ENCODE measurements at places on chromosomes 12 and 14.

DNA sequence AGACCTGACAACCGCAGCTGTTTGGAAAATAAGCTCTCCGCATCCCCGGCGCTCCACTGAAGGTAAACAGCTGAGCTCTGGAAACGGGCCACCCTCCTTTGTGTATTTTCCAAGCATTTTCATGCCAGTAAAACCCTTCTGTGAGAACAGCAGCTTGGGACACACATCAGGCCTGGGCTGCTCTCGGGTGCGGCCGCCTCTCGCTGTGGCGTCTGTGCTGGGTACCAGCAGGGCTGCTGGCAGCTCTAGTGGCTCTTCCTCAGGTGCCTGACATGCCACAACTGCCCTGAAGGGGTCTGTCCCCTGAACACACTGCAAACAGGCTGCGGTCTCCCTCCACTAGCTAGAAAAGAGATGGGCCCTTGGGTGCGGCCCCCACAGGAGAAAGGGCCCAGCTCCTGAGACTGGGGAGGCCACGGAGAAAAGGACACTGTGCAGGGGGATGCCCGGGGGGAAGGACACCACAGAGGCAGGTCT, 96.3 kb downstream of the ITPK1 start:
- no peak for DNase-seq

- DNase-seq: no peak
Measured at GRCh38 chr12:108896336-108896735, 16.4 kb downstream of the DAO start.

GRCh38 chr12:11015775-11016430, 6.5 kb downstream of the TAS2R19 start:
- no peak for DNase-seq

GRCh38 chr12:75852956-75853355, 178.6 kb downstream of the PHLDA1 start:
- DNase-seq: no peak

GRCh38 chr12:96436366-96437170, 36.3 kb upstream of the CDK17 start:
- no peak for DNase-seq

DNA sequence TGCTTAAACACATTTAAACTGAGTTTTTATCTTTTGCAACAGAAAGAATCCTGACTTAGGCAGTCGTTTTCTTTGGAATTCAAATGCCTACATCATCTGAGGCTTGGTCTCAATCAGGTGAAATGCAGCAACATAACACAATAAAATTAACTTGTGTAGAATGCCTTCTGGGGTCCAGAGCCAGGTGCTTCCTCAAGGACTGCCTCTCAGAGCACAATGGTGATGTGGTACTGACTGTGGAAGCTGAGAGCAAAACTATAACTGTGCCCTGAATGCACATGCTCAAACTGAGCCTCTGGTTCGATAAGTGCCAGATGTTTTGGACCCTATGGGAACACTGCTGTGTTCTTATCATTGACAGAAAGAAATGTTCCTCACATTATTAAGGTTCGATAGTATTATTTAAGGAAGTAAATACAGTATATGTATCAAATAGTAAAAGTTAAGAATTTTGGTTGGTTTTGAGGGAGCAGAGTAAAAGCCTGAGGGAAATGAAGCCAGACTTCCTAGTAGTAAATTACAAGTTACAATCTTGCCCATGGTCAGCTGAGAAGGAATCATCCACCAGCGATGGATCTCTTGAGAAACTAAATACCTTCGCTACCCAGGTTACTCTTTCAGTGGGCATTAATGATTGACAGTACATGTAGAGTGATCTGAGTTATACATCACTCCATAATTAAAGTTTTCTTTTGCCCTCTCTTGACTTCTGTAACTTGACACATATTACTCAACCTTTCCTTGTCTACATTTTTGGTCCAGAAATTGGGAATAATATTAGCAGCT, 122.9 kb upstream of the ATP2B1 start:
- no peak for DNase-seq

- DNase-seq: no peak
Measured at GRCh38 chr12:107196681-107197080, 103.3 kb upstream of the CRY1 start.

DNA sequence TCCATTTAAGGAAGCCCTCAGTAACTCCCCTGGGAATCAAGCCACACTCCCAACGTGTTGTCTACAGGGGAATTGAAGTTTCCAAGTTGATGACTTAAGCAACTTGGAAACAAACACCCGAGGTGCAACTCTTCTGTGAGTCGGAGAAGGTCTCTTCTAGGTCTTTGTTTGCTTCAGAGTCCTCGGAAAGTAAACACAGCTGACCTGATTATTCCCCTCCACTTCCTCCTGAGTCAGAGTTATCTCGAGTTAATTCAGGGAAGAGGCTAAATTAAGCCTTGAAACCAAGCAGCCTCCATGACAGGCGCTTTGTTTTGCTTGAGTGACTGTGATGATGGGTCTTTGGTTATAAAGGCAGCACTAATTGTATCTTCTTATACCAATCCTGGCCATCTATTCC, 41.8 kb downstream of the TUNAR start:
- no peak for DNase-seq

GRCh38 chr12:116881325-116881876, at the start of gene HRK:
HRK (minus strand) TSS chr12:116881441; CDS start chr12:116881307, 134 bp downstream.
- DNase-seq: no peak

GRCh38 chr14:23185063-23185462, 1.6 kb upstream of the SLC7A8 start:
- no peak for DNase-seq

GRCh38 chr14:52044791-52045522, 23.9 kb downstream of the NID2 start:
- no peak for DNase-seq

DNA sequence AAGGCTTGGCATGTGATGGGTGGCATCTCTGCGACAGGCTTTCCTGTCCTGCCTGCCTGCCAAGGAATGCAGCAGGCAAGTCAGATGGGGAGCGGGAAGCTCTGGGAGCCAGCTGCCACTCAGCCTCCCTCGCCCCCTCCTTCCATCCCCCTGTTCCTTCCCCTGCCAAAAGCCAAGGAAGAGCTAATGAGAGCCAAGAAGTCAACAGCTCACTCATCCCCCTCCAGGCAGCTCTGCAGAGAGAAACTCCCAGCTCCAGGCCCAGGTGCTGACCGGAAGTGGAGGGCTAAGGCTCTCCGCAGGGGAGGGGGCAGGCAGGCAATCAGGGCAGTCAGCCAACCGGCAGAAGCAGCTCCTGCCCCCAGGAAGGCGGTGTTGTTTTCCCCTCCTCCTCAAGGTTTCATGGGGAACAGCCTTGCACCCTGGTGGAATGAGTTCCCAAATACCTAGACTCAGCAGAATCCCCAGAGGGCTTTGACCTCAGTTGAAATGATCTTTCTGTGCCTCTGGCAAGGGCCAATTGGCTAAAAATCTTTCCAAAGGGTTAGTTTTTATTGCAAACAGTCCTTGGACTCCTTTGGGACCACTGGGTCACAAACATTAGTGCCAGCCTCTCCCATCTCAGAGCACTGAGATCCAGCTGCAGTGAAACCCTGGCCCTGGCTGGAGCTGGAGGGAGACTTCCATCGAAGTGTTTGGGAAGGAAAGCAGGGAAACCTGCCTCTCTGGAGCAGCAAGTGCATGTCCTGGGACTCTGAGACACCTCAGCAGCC, 349.1 kb downstream of the DPF3 start:
- no peak for DNase-seq

DNA sequence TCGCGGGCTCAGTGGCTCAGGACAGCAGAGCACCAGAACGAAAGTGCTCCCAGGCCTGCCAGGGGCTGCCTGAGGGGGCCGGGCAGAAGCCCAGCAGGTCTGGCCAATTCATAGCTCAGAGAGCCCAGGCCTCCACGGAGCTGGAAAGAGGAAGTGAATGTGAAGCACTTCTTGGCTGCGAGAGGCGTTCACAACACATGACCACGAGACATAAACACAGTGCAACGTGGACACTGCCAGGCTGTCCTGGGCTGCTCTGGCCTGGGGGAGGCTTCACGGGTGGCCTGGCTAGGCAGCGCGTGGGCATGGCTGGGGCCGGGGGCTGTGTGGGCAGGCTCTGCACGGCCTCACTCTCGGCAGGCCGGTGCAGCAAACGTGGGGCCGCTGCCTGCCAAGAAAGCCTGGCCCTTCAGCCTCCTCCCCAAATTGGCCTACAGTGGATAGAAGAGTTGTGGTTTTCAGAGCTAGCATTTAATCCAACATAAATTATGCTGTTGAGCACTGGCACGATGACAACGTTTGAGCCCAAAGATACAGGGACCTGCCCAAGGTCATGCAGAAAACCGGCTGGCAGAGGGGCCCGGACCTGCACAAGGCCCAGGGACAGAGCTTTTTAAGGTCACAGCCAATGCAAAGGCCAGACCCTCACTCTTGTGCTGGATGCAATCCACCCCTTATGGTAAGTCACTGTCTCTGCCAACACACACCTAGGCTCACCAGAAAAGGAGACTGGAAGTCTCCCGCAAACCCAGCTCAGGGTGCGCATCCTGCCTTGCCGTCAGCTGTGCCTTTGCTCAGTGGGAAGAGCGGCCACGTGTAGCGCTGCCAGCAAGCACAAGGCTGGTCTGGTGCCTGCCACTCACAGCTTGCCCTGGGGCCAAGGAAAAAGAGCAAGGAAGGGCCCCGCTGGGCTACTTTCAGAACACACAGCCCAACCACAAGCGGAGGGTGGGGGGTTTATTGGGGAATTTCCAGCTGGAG, 8.6 kb downstream of the SLC25A29 start:
- DNase-seq: no peak

DNA sequence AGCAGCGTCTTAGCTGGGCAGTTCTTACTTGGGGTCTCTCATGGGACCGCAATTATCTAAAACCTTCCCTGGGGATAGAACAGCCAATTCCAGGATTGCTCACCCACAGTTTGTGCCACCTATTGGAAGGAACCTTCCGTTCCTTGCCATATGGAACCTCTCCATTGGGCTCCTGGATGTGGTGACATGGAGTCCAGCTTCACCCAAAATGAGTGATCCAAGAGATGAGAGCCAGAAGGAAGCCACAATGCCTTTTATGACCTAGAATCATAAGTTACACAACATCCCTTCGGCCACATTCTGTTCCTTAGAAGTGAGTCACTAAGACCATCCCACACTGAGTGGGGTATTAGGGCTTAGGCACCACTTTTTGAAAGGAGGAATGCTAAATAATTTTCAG, 164.4 kb downstream of the FBXL14 start:
- DNase-seq: no peak

DNA sequence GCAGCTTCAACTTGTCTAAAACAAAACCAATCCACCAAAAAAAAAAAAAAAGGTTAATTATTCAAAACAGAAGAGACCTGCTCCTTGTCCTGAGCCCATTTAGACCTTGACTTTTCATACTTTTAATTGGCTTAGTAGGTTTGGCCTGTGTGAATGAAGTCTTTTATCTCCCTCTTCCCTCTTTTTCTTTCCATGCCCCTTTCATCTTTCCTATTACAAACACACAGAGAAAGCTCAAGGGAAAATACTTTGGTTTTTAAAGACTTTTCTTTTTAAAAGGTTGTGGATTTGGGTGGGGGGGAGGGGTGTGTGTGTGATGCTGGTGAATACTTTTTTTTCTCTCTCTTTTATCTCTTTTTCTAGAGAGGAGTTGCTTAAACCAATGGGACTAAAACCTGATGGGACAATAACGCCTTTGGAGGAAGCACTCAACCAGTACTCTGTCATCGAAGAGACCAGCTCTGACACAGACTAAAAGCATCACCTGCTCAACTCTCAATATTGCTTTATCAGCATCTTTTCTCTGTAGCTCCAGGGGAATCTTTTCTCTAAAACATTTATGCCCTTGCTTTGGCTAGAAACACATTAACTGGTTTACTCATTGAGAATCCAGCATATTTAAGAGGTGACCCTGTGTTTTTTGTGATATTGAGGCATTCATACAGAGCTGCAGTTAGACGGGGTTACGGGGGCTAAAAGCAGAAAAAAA, 70.0 kb upstream of the TMEM263 start:
- DNase-seq: no peak

GRCh38 chr12:5988088-5988487, 43.0 kb upstream of the ANO2 start:
- no peak for DNase-seq

GRCh38 chr14:101596742-101597141, 35.4 kb downstream of the DIO3 start:
- peak; percentile 51 for DNase-seq

GRCh38 chr12:72546106-72546505, 273.9 kb downstream of the TRHDE start:
- DNase-seq: no peak

GRCh38 chr12:124599074-124599999, 31.9 kb upstream of the NCOR2 start:
- DNase-seq: no peak

- DNase-seq: no peak
Measured at GRCh38 chr12:78330131-78330530, 499.4 kb downstream of the NAV3 start.

GRCh38 chr12:99200711-99201384, 446.7 kb upstream of the GARIN6 start:
- no peak for DNase-seq

DNA sequence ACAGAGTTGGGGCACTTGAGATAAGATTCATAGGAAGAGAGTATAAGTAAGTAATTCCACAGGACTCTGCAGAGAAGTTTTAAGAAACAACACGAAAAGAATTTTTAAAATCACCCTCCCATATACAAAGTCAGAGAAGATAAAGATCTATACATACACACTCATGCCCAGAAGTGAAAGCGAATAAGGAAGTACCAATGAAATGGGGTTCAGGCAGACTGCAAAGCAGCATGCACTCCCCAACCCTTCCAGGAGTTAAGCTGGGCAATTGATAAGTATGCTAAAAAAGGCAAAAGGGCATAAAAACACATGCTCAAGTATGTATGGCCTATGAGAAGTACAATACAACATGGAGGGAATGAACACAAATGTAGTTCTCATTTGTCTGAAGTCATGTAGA, 246.2 kb upstream of the GRIP1 start:
- DNase-seq: no peak

DNA sequence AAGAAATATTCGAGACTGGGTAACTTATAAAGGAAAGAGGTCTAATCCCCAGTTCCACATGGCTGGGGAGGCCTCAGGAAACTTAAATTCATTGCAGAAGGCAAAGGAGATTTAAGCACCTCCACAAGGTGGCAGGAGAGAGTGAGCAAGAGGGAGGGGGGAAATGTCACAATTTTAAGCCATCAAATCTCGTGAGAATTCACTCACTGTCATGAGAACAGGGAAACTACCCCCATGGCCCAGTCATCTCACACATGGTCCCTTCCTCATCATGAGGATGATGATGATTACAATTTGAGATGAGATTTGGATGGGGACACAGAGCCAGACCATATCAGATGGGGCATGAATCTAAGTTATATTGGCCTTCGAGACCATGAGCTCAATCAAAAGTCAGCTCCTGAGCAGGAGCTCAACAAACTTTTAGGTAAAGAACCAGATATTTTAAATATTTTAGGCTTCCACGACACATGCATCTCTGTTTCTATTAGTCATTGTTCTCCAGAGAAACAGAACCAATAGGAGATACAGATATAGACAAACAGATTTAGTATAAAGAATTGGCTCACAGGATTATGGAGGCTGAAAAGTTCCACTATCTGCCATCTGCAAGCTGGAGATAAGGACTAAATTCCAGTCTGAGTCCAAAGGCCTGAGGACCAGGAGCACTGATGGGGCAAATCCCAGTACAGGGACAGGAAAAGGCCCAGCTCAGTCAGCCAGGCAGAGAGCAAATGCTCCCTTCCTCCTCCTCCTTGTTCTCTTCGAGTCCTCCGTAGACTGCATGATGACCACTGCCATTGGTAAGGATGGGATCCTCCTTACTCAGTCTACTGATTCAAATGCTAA, 24.9 kb downstream of the DGLUCY start:
- no peak for DNase-seq

- DNase-seq: no peak
Measured at GRCh38 chr12:30357766-30358490, 337.7 kb downstream of the IPO8 start.

- DNase-seq: no peak
Measured at GRCh38 chr14:96783915-96784224, 13.3 kb upstream of the VRK1 start.

GRCh38 chr14:105863296-105864108, 337.1 kb downstream of the TMEM121 start:
- DNase-seq: peak; percentile 81

Measured in osteocyte (in vitro differentiated cells).